ENCODE measurements at places on chromosomes 12 and 14.

DNA sequence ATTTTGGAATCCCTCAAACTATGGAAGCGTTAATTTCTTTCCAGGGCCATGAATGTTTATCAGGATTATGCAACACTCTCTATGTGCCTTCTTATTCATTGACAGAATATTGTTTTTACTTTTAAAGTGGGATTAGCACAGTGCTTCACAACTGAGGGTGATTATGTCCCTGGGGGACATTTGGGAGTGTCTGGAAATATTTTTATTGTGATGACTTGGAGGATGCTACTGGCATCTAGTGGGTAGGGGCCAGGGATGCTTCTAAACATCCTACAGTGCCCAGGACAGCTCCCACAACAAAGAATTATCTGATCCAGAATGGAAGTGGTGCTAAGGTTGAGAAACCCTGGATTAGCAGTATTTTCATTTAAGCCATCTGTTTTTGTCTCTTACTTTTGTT, 338.5 kb upstream of the SOX5 start:
- no peak for DNase-seq

DNA sequence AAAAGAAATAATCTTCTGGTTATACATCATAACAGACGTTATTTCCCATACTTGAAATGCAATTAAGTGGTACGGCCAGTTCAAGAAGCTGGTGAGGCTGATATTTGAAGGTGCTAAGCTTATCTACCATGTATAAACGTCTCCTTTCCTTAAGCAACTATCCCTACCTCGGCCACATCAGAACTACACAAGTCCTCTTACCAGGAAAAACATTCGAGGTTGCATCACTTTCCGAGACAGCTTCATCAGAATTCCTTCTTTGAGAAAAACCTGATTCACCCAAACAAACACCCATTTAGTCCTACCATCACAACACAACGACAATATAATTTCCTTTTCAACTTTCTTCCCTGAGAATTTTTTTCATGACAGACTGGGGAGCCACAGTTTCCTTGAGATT, 33.9 kb upstream of the NR2C1 start:
- DNase-seq: no peak

DNA sequence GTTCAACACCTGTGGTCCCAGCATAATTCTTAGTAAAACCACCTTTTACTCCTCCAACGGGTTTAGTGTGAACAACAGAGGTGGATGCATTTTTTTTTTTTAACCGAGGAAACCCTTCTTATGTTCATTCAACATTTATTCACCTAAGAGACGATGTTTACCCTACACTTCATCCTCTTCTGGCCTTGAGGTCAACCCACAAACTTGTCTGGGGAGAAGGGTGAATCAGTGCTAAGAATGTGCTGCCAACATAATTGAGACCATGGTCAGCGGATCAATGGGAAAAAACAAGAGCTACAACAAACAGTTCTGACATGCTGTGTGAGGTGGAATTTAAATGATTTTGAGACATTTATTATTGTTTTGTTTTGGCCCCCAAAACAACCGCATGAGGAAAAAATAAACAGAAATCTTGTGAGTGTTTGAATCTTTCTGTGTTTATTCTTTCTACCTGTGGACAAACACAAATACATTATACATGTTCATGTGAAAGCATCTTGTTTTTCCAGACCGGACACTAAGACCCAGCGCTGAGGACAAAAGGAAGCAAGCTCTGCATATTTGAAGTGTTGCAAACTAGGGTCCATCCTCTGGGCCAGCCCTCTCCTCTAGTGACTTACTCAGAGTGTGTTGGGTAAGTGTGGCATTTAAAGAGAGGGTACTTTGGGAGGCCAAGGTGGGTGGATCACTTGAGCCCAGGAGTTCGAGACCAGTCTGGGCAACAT, 5.1 kb upstream of the USP30 start:
- no peak for DNase-seq

GRCh38 chr12:7354529-7354928, 50.7 kb downstream of the ACSM4 start:
- DNase-seq: no peak

DNA sequence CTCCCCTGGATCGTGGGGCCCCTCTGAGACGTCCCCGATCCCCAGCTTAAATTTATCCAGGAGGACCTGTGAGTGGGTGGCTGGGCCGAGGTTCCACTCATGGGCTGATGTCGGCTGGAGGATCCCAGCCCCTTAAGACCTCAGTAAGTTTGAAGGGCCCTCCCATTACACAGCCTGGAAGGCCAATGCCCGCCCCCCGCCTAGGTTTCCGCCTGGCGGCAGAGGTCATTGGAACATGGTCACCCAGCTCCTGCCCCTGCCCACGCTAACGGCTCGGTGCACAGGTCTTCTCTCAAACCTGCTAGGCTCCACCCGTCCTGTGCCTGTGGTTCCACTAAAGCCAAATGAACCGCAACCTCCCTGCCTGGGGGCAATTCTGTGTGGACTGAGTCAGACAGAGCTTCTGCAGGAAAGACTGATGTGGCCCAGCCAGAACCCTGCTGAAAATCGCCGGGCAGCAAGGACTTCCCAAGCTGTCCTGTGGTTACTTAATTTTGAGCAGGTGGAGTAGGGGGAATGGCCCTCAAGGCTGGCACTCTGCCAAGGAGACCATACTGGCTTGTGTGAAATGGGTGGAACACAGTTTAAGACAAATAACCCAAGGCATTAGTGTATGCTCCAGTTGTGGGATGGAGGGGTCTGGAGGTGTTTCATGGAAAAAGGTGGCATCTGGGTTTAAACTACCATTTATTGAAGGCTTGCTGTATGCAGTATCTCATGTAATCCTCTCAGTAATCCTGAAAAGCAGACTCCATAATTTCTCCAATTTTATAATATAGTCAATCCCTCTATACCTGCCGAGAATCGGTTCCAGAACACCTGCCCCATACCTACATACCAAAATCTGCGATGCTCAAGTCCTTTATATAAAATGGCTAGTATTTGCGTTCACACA, 903 bp upstream of the NT5DC3 start:
- DNase-seq: peak; percentile 8

DNA sequence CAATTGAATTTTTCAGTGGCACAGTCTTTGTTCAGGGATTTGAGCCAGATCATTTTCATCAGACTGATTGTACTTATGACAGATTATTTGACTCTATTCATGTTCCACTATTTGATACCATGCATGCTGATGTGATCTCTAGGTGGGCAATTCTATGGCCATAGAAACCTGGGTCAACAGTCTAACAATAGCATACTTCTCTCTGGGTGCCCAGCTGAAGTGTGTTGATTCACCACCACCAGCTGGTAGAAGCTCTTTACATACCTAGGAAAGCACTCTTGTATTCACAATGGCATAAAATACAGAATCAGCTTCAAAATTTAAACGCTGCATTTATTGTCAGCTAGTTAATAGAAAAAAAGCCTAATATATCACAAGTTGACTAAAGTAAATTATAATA, 90.2 kb upstream of the TMTC2 start:
- DNase-seq: no peak

GRCh38 chr12:124009781-124010180, 36.8 kb downstream of the ZNF664 start:
- no peak for DNase-seq

DNA sequence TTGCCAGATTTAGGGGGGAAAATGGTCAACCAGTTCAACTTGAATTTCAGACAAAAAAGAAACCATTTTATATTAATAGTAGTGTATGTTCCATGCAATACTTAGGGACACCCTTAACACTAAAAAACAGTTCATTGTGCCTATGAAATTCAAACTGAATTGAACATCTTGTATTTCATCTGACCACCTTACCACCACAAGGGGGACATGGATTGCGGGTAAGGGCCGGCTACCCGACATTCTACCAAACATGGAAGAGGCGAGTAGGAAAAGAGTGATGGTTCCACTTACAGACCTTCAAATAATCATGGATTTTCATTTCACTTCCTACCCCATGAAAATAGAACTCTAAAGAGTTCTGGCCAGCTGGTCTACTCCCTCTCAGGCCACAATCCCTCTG, 10.3 kb upstream of the STK38L start:
- DNase-seq: no peak

DNA sequence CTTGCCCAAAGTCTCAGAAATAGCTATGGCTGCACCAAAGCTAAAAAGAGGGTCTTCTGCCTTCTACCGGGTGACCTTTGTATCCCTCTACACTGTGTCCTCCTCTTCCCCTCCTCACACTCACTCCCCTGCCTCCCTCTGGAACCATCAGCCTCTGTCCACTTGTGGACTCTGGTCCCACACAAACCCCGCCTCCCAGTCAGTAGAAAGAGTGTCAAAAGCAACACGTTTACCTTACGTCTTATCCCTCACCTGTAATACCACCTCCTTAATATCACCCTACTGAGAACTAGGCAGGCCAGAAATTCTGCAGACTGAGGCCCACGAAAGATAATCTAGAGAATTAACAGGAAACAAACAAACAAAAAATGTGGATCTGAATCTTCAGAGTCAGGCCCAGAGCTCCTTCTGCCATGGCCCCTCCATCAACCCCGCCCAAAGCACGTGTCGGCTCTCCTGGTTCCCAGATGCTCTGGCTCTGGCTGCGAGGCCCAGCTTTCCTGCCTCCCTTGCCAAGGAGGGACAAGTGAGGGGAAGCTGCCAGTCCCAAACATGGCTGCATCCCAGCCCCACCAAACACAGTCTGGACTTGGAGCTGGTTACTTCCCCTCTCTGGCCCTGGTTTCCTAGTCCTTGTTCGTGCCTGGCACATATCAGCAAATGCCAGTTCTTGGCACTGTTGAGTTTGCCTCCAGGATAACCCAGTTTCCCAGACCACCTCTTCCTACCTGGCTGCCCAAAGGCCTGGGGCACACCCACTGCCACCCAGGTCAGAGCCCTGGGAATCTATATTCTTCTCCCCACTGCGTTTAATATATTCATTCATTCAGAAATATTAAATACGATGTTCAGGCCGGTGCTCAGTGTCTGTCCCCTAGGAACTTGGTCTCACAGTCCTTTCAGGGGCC, 2.7 kb downstream of the ACTN1 start:
- DNase-seq: no peak

DNA sequence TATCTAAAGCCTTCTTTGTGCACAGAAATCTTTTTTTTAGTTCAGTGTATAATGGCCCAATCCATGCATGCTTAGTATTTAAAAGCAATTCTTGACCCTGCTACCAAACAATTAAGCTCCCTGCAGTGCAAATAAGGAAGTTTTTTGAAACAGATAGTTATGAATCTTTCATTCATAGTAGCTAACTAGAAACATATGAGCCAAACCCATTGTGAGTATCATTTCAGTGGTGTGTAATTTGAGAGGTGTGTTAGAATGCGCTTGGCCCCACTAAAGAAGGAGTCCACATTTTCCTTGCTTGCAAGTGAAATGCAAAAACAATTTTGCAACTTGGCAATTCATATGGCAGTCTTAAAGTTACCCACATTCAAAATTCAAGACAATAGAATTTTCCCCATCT, 14.4 kb downstream of the EPS8 start:
- no peak for DNase-seq

- no peak for DNase-seq
Observed at GRCh38 chr12:15244341-15244740, 23.1 kb upstream of the RERG start.

DNA sequence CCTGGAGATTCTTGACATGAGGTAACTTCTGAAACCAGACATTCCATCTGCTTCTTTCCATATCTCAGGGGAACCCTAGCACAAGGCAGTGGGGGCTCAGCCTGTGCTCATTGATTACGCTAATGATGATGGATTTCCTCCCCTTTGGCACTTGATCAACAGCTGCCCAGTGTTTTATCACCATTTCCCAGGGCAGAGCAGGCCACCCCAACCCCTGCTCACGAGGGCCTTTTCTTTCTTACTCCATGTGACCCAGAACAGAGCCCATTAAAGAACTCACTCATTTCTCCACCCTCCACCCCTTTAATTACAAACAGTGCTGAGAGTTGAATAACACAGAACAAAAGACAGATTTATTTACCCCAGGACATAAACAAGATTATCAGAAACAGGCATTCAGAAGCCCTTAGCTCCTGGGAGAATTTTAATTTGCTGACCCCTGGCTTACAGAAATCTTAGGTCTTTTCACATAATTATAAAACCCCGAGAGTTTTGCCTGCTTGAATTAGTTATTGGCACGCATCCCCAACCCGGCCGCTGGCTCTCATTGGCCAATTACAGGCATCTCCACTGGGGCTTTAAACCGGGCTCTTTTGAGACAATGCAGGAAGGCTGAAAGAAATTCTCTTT, 32.0 kb upstream of the CCDC60 start:
- DNase-seq: no peak

DNA sequence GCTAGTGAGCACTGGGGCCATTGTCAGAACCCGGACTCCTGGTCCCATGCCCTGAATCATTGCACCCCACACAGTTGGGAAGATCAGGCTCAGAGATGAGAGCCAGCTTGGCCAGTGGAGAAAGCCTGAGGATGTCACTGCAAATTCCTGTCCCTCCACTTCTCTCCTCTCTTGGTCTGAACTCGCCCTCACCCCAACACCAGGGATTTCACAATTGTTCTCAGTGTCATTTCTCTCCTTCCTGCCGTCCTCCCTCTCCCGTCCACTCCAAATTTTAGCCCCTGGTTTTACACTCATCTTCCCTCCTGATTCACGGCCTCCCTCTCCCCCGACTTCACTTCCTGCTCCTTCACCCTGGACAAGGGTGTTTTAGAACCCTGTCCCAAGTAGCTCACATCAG, 11.1 kb downstream of the KRT75 start:
- DNase-seq: no peak

GRCh38 chr12:92192360-92192759, 46.7 kb upstream of the BTG1 start:
- DNase-seq: no peak

DNA sequence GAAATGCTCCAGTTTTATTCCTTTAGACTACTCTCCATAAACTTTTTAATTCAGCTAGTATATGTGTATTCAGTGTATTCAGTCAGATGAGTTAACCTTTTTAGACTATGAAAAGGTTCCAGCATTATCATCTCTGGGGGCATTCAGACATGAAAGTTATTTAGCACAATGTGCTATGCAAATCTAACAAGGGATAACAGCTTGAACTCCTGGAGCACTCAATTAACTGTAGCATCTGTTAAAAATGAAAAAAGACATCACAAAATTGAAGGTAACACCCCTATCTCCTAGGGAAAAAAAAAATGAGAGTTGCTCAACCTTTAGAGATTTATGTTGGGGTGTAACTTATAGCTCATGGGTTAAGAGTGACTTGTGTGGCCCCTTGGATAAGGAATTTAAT, 211.5 kb downstream of the PHLDA1 start:
- DNase-seq: no peak

DNA sequence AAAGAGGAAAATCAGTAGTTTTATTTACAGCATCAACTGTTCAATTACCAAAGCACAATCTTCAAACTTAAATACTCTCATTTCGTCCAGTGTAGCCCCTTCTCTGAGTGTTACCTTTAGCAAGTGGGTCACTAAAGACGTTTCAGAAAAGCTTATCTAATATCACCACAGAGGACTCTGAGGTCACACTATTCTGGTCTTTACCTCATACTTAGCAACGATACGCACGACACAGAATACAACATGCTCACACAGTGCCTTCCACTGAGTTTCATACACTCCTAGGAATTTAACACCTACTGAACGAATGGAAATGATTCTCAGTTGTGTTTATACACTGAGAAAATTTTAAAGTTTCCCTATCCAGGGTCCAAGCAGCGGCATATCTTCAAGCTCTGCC, 2.0 kb downstream of the SYT10 start:
- DNase-seq: no peak

- no peak for DNase-seq
Observed at GRCh38 chr12:75938189-75938588, 93.4 kb downstream of the PHLDA1 start.

Measured in CD4-positive, alpha-beta T cell treated with Interleukin-1 beta for 1 hour (primary cell).